ENCODE measurements at places on chromosomes 7 and 10.

DNA sequence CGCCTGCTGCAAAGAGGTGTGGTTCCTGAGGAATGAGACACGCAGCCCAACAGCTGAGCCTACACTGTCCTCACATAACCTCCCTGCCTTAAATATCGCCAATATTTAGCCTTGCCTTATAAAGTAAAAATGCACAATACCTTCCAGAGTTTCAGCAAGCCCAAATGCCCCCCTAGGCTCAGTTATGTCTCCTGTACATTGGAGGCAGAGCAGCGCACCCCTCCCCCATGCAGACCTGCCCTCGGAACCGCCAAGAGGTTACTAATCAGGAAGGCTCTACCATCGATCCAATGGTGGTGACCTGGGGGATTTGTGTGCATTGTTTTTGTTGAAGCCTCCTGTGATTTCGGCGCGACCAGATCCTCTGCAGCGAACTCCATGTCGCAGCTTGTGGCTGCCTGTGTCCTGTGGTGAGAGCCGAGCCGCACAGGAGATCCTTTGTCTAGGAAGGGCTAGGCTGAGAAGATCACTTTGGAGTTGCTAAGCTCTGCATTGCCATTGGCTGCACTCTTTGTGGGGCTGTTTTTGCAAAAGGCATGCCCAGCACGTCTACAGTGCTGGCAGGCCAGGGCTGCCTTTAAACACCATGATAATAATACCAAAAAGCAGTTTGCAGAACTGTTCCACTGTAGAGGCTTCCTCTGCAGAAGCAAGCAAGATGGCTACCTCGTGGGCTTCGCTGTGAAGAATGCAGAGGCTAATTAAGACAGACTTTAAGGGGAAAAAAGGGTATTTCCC is 40.1 kb downstream of the TET1 start:
- DNase-seq = no peak

- no peak for DNase-seq
Observed at GRCh38 chr10:94240901-94241300, 121.8 kb downstream of the NOC3L start.

DNA sequence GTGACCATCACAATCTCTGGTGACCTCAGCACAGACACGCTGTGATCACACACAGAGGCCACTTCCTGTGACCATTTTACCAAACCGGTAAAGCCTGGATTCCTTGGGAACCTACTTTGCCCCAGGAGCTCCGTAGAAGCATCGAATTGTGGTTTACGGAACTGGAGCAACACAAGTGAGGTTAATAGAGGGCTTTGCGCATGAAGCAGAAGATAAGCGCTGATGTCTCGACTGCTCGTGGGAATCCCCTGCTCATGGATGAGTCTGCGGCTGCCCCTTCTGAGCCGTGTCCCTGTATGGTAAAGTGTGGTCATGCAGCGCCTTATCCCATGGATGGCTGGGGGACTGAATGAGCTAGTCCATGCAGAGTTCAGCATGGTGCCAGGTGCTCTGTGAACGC is 53.6 kb downstream of the VIPR2 start:
- no peak for DNase-seq

DNA sequence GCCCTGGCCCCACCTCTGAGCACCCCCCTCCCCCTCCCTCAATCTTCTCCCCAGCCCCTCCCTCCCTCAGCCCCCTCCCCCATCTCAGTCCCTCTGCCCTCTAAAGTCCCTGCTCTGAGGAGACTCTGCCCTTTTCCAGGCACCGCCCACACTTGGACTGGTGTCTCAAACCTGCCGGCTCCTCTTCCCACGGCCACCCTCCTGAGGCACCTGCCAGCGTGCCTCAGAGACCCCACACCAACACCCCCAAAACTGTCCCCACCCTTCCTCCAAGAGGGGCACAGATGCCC is 34.6 kb upstream of the HSPB1 start:
- DNase-seq = no peak

DNA sequence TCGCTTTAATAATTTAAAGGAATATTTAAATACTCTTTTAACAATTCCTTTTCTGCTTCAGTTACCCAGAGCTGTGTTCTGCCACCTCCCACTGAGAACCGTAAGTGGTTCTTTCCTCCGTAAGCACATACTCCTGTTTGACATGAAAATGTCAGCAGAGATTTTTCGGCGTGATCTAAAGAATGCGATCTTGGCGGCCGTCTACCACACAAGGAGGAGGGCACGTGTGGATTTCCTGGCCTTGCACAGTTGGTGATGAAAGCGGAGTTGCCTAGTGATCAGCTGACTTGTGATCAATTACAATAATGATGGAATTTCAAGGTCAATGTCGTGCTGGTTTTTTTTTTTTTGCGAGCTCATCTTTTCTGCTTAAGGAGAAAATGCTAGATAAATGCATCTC is 35.6 kb upstream of the INSIG1 start:
- no peak for DNase-seq
